Ureter (tissue), 1 donor: ENCODE measurements at places on chromosomes 6 and 20.

DNA sequence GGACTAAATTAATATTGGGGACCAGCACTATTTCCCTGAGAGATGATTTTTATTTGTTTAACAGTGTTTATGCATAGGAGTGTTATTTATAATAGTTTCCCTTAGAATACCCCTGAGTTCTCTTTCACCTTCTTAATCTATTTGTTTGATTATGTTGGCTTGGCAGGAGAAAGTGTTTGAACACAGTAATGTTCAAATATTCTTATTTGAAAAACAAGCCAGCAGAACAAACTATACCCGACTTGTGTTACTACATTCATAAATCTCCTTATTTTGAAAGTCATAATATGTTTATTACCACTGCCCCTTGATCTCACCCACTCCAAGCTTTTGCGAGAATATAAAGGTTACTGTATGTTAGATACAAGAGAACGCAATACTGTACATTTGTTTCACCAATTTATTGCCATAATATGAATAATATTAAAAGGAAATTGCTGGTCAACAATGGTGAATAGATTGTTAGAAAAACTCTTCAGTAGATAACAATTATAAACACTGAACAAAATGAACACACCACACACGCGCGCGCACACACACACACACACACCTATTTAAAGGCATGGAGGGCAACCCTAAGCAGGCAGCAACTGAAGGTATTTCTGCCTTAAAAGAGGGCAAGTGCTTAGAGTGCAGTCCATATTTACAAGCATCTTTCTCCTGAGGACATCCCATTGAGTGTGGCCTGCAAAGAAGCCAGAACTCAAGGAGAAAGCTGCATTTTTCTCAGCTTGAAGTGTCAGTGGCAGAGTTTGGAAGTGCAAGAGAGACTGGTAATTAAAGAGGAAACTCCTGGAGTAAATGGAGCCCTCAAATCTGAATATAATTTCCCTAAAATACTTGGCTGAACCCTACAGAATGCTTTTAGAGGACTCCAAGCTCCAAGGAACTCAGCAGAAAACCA lies 279.4 kb upstream of the MAN1A1 start:
- no peak for DNase-seq

GRCh38 chr6:87421576-87421975 lies 13.8 kb downstream of the CFAP206 start:
- DNase-seq = no peak

DNA sequence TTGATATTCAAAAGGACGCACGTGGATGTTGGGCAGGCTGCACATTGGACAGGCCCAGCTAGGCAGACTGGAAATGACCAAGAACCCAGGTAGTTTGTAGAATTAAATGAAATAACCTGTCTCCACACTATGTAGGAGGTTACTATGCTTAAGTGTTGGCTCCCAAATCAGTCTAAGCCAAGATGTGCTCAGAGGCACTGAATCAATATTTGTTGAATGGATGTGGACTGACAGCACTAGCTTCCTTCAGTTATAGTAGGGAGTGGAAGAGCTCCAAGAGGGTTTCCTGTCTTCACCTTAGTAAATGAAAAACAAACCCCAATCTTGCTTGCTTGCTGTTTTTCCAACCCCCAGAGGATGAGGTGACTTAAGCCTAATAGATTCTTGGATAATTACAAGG lies 180.5 kb downstream of the JARID2 start:
- no peak for DNase-seq

DNA sequence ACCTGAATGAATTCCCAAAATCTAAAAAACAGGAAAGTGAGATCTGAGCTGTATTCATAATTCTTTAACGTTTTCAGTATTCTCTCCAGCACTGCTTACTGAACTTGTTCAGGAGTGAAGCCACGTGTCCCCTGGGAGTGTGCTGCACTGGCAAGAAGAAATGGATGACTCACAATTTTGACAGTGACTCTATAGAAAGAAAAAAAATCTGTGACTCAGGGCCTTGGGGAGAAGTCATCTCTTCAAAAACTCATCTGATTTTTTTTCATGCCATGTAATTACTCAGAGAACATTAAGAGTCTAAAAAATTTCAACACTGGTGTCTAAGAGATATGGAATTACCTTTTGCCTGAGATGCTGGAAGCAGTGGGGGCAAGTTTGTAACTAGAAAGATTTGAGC lies 39.7 kb downstream of the ANKEF1 start:
- no peak for DNase-seq

DNA sequence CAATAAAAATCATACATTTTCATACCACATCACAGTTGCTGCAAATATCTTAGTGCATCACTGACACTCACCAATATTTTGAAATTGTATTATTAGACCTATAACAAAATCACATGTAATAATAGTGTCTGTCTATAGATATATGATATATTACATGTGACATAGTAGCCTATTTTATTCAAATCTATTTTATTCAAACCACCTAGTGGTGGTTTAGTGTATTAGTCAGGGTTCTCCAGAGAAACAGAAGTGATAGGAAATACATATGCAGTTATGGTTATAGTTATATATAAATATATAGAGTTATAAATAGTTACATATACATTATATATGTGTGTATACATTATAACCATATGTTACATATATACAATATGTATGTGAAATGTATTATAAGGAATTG lies 366.5 kb upstream of the ARID1B start:
- DNase-seq = no peak

GRCh38 chr6:106253172-106253571 lies 72.4 kb downstream of the ATG5 start:
- DNase-seq = no peak

DNA sequence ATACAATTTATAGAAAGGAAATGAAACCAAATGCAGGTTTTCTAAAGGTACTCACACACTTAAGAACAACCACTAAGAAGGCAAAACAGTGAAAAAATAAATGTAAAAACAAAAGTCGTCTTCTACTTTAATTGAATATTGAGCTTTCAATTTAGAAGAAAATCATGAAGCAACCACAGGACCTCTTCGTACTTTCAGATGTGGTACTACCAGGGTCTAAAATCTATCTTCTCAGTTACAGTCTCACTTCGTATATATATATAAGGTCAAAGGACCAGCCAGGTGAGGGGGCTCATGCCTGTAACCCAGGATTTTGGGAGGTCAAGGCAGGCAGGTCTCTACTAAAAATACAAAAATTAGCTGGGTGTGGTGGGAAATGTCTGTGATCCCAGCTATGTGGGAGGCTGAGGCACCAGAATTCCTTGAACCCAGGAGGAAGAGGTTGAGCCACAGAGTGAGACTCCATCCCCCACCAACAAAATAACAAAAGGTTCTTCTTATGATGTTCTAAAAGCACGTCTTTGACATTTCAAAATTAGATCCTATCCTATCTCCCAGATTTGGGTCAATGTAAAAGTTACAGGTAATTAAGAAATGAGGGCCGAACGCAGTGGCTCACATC lies 12.5 kb downstream of the ROMO1 start:
- no peak for DNase-seq

GRCh38 chr6:108368431-108369030 lies 73.7 kb downstream of the AFG1L start:
- no peak for DNase-seq

DNA sequence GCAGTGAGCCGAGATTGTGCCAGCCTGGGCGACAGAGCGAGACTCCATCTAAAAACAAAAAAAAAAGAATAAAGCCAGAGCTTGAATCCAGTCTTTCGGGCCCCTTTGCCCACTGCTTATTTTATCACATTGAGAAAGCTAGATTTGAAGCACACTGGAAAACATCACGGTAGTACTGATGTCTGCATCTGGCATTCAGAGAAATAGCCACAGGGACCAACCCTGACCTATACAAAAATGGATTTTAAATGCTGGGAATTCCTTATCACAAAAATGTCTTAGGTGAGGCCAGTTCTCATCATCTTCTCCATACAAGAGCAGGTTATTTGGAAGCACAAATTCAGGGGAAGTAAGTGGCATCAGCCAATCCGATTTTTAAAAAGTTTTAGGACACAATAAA lies 49.5 kb downstream of the SLC35D3 start:
- DNase-seq = no peak

GRCh38 chr20:63690003-63690897 lies 6.2 kb upstream of the TNFRSF6B start:
- no peak for DNase-seq

- no peak for DNase-seq
Observed at GRCh38 chr6:41492261-41492891, 53.8 kb upstream of the FOXP4 start.

GRCh38 chr6:16524380-16524707 lies 236.9 kb downstream of the ATXN1 start:
- DNase-seq = no peak

DNA sequence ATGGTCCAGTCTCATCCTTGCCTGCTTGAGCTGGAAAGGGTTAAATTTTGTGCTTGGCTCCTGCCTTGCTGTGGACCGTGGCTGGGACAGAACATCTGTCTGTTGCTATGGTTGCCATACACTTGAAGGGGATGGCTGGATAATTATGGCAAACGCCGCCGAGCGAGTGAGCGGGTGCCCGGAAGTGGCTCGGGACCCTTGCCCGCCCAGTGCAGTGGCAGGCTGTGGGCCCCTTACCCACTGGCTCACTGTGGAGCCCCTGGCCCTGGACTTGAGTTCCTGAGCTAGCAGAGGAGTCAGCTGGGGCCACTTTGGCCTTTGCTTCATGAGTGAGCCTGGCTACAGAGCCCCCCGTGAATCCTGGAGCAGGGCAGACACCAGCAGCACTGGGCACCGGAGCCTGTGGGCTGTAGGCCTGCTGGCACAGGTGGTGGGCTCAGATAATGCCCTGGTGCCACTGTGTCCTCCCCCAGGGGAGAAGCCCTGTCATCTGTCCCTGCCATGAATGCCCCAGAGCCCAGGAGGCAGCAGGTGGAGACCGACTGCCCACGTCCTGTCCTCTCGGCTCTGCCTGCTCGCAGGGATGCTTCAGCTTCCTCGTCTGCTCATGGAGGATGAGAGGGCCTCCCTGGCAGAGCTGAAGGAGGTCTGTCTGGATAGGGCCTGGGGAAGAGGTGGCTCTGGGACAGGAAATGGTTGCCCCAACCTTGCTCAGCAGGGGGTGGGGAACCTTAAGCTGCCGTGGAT lies 25.5 kb upstream of the NOL4L start:
- DNase-seq = no peak

DNA sequence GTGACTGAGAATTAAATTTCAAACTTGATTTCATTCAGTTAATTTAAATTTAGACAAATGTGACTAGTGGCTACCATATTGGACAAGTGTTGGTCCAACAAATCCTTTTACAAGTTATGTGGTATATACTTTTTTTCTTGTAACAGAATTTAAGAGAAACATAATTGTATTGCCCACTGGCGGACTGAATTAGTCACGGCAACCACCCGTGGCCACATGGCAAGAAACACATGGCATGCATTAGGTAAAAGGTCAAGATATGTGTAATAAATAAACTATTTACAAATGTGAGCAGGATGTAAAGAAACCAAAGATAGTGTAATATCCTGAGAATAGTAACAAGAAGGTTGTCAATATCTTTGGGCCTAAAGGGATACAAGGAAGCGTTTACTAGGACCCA lies 91.2 kb downstream of the LCA5 start:
- no peak for DNase-seq

DNA sequence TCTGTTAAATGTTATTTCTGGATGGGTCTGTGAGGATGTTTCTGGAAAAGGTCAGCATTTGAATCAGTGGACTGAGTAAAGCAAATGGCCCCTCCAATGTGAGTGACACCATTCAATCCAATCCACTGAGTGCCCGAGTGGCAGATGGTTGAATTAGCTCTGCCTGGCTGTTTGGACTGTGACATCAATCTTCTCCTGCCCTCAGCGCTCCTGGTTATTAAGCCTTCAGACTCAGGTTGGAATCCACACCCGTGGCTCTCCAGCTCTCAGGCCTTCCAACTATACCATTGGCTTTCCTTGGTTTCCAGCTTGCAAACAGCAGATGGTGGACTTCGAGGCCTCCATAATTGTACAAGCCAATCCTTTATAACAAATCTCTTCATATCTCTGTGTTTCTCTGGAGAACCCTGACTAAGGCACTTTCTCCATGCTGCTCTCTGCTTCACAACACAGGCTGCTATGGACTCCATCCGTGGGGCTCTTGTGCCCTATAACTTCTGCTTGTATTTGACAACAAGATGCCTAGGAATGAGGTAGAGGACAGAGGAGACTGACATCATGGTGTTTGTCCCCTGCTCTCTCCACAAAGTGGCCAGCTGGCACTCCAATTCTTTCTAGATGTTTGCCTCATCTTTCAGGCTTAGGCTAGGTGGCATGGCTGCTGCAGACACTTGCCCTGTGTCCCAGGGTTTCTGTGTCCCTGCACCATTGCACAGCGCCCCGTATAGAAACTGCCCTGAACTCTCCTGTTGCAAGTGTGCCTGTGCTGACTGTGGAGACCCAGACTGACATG lies 4.8 kb upstream of the CSTL1 start:
- DNase-seq = no peak

DNA sequence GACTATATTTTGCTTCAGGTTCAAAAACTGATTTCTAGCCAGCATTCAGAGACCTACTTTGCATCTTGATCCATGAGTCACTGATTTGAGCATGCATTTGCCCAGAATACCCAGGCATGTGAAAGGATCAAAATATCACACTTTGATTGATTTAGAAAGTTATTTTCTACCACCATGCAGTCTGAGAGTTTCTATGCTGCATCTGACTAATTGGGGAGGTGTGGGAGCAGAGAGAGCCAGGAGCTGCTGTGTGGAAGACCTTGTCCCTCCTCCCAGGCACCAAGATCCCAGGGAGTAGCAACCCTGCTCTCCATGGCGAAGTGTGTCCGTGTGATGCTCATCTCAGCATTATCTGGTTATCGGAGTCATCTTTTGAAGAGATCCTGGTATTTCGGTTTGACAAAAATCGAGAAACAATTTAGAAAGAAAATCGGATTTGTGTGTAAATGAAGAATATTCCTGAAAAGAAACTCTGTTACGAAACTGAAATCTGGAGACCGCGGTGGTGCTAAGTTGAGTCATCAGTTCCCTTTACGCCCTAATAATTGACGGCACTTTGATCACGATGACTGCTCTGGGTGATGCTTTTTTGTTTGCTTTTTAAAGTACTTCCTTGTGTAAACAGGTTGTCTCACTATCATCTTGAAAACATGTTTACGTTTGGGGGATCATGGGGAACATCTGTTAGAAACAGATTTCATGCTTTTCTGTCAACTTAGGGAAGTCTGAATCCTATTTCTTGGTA lies 193.4 kb downstream of the BACH2 start:
- DNase-seq = no peak

- no peak for DNase-seq
Observed at GRCh38 chr6:44542401-44543116, 155.1 kb downstream of the CDC5L start.

GRCh38 chr6:44742828-44743372 lies 355.4 kb downstream of the CDC5L start:
- no peak for DNase-seq

- no peak for DNase-seq
Observed at GRCh38 chr20:62804021-62804626, 511 bp upstream of the OGFR start.

- DNase-seq = no peak
Observed at GRCh38 chr20:36431604-36432003, 109.7 kb upstream of the MYL9 start.

- no peak for DNase-seq
Observed at GRCh38 chr6:6926856-6927255, 180.9 kb upstream of the RREB1 start.

GRCh38 chr20:44837946-44838345 lies 27.6 kb upstream of the RIMS4 start:
- no peak for DNase-seq
